Dorsolateral prefrontal cortex (tissue), 122 donors: ENCODE measurements at places on chromosomes 5 and 9.

DNA sequence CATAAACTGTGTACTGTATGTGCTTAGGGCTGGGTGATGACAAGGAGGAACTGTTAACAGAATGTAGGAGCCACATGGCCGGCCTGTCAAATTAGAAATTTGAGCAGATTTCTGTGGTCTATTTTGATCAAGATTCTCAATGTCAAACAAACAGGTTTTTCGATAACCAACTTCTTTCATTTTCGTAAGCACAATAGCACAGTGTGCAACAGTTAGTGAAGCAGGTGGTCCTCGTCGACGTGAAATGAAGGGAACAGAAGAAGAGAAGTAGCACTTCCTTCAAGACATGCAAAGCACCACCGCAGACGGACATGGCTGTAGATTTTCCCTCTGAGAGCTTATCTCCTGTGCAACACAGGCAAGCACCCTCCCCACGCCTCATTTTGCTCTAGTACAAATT is 252.1 kb downstream of the CRB2 start:
- DNase-seq: no peak

- no peak for DNase-seq
Observed at GRCh38 chr5:156913719-156914370, 49.2 kb downstream of the TIMD4 start.

DNA sequence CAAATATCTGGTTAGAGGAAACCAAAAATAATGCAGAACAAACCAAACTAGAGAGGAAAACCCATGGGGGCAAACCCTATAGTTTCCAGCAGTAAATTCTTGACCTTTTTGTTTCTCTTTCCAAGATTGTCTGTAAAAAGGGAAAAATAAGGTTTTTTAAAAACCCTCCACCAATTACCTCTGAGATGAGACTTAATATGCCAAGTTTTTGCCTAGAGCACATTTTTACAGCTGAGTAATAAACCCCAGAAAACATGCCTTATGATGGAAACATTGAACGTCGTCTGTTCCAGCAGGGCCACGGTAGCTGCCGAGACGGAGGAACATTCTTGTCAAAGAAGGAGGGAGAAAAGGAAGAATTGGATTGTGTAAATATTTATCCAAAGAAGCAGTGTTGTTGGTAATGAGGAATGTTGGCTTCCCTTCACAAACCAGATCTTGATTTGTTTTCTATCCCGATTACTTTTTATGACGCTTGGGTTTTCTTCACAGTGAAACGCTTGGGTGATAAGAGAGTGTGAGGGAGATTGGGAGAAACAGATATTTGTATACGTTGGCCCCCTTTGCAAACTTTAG is 17.3 kb upstream of the MSX2 start:
- DNase-seq: no peak

DNA sequence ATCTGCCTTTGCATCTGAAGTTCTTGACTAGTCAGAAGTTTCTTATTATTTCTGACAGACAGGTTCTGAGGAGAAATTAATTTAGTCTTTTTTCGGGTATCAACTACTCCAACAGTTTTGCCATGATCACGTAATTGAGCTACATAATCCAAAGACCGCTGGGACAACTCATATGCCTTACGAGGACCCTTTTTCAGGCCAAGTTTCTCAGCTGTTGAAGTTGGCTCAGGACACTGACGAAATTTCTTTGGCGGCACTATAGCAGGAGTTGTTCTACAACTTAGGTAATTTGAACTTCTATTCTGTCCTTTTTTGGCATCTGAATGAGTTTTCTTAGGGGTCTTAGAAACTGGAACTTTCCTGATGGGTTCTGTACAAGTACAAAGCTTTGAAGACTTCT is 27.2 kb downstream of the SETX start:
- no peak for DNase-seq

DNA sequence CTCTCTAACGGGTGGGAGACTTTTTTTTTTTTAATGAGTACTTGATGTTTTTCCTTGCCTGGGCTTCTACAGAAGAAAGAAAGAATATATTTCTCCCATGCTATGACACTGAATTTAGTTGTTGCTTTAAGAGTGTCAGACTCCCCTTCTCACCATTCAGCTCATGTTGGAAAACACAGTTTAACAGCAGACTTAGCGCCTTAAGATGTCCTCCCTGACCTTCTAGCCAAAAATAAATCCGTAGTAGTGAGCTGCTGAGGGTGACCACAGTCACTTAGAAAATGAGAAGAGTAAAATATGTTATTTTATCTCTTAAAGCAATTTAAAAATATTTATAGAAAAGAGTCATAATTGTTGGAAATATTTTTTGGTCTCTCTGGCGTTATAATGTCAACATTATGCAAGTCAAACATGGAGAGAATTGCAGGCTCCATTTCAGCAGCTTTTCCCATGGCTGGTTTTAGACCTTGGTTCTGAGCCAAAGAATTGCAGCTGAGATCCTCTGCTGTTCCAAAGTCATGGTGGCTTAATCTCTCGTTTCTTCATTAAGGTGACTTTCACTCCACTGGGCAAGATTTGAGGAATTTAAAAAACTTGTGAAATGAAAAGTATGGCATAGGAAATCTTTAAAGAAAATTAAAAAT is 143.5 kb downstream of the GHR start:
- DNase-seq: no peak

GRCh38 chr5:121731377-121731776 is 120.3 kb upstream of the FTMT start:
- DNase-seq: no peak

- DNase-seq: no peak
Observed at GRCh38 chr9:4327504-4328191, 27.8 kb upstream of the GLIS3 start.

GRCh38 chr5:157823655-157824054 is 35.3 kb downstream of the CLINT1 start:
- no peak for DNase-seq

DNA sequence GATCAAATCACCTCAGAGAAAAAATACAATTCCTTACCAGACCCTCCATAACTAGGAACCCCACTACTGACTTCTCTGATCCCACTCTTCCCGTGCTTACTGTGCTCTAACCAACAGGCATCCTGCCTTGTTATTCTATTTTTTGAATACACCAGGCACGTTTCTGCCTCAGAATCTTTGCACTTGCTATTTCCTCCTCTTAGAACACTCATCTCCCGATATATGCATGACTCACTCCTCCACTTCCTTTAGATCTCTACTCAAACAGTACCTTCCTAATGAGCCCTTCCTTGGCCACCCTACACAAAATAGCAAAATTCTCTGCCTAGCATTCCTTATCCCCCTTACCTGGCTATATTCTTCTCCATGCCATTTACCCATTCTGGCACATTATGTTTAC is 43.9 kb downstream of the MAPKAP1 start:
- no peak for DNase-seq

GRCh38 chr5:113682497-113683136 is 169.1 kb downstream of the YTHDC2 start:
- DNase-seq: no peak

DNA sequence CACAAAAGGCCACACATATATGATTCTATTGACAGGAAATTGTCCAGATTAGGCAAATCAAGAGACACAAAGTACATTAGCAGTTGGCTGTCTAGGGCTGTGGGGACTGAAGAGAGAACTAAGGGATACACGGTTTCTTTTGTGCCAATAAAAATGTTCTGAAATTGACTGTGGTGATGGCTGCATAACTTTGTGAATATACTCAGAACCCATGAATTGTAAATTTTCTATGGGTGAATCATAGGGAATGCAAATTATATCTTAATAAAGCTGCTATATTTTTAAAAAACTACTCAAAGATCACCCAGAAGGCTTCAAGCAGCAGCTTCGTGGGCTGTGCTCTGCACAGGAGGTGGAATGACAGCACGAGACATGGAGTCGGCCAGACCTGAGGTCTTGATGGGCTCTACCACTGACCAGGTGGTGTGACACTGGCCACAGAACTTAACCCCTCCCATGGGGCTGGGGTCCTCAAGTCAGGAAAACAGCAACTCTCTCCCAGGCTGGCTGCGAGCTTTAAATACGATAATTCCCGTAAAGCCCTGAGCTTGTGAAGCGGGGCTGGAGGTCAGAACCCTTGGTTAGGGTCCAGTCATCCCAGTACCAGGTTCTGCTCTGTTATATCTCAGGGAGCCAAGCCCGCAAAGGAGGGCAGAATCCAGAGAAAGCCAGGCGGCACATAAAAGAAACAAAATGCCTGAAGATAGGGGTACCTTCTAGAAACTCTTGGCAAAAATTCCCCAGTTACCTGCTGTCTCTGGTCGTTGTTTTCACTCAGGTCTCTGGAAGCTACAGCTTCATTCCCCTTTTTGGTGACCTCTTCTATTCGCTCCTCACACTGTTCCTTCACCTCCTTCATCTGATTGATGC is 59.1 kb downstream of the GOLM1 start:
- no peak for DNase-seq

DNA sequence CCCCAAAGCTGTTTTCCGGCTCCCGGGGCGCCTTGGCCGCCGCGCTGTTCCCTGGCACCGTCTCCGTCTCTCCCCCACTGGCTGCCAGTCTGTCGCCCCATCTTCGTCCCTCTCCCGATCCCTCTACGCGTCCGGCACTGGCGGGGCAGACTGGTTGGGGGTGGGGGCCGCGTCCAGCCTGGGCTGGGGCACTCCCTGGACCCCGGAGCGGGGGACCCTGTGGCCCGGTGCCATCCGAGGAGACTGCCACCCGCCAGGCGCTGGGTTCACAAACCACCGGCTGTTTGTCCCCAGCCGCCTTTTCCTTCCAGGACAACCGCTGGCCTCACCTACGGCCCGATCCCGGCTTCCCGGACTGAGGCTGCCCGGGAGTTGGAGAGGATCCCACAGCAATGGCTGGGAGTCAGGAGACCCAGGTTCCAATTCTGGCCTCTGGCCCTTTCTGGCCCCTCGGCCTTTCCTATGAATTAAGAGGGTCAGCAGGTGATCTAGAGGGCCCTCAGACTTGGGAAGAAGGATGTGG is 1.0 kb upstream of the FIBCD1 start:
- DNase-seq: no peak

DNA sequence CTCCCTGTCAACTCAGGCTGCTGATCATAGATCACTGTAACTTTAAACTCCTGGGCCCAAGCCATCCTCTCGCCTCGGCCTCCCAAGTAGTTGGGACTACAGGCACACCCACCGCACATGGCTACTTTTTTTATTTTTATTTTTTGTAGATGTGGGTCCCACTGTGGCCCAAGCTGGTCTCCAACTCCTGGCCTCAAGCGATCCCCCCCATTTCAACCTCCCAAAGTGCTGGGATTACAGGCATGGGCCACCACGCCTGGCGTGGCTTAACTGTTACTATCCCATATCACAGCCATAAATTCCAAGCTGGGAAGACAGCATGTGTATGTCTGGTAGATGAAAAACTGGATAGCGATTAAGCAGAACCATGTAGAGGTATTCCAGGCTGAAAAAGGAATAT is 1.0 kb downstream of the HDAC3 start:
- DNase-seq: no peak

GRCh38 chr5:107286447-107287098 is 384.2 kb downstream of the EFNA5 start:
- DNase-seq: no peak

- DNase-seq: no peak
Observed at GRCh38 chr9:86828631-86829030, 118.7 kb downstream of the GAS1 start.

- no peak for DNase-seq
Observed at GRCh38 chr5:39148983-39149534, 70.3 kb downstream of the FYB1 start.

DNA sequence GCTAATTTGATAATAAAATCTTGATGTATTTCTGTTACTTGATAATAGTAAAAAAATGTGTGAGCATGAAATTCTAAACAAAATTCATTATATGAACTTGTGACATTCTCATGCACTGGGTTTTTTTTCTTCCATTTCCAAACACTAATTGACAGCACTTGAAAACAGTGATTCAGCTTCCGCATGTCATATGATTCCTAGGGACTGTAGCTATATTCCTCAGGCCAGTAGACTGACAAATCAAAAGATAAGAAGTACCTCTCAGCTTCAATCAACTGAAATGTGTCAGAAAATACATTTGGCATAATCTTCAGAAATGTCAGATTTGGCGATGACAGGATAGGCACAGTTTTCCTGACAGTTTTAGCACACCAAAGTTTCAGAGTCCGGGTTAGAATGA is 52.5 kb downstream of the EFNA5 start:
- DNase-seq: no peak

- DNase-seq: no peak
Observed at GRCh38 chr9:130626249-130626996, 38.0 kb upstream of the PRDM12 start.

- no peak for DNase-seq
Observed at GRCh38 chr9:88753691-88754367, 218.9 kb downstream of the NXNL2 start.

DNA sequence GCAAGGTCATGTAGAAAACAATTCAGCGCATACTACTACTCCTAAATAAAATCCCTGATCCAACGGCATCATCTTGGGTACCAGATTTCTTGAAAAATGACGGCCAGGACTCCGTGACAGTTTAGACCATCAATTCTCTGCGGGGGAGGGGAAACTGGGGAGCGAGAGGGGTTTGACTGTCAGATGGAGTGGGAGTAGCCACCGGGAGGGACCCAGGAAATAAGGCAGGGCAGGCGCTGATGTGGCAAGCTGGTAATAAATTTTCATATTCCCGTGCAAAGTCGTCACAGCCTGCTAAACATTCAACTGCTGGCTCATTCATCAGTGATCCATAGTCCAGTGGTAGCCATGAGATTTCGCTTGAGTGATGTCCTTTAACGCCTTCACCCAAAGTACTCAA is 457 bp upstream of the CDH18 start:
- no peak for DNase-seq

DNA sequence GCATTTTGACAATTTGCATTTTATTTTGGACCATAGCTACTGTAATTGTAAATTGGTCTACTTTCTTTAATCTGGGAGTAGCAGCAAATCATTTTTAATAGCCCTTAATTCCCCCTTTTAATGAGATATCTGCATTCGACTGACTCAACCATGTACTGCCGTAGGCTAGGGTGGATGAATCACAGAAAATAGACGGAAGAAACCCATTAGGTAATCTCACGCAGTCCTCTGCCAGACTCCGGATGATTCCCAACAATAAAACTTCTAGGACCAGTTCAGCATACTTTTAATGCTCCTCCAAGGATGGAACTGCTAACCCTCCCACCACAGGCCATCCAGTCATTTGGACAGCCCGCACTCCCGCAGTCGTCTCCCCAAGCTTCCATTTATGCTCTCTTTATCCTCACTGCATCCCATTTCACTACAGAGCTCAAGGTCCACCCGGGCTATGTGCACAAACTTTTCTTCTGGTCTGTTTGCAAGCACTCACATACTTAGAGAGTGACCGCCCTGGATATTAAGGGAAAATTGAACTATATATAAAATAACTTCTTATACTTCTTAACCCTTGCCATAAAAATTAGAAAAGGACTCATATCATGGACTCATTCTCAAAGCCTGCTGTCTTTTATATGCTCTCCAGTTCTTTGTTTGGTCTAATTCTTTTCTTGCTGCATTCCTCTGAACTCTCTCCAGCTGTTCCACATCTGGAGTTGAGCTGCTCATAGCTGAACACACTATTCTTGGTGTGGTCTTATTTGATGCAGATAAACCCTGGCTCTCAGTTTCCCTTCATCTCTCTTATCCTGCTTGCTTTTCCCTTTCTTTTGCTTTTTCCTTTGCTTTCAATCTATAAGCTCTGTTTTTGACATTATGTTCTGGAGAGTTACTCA is 326.6 kb downstream of the ARL15 start:
- no peak for DNase-seq
